ENCODE measurements at places on chromosomes 12 and 14.

GRCh38 chr12:80205960-80206359 lies 106.6 kb downstream of the OTOGL start:
- no peak for DNase-seq

GRCh38 chr12:15856097-15856982 lies 25.8 kb upstream of the STRAP start:
- DNase-seq: peak; percentile 73

GRCh38 chr12:45220363-45220931 lies 4.6 kb downstream of the ANO6 start:
- no peak for DNase-seq

GRCh38 chr12:5881666-5882065 lies 63.4 kb downstream of the ANO2 start:
- no peak for DNase-seq

Data from CD4-positive, alpha-beta T cell treated with Interleukin-10 for 1 hour (primary cell).